ENCODE measurements at places on chromosomes 7 and 10.

GRCh38 chr7:14292737-14293136 is 303.3 kb upstream of the ETV1 start:
- DNase-seq = no peak

DNA sequence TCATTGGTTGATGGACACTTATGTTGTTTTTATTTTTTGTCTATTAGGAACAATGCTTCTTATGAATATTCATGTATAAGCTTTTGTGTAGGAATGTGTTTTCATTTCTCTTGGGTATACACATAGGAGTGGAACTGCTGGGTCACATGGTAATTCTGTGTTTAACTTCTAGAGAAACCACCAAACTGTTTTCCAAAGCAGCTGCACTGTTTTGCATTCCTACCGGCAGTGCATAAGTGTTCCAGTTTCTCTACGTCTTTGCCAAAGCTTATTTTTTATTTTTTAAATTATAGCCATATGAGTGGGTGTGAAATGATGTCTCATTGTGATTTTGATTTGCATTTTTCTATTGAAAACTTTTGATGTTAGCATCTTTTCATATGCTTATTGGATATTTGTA is 51.3 kb downstream of the ADK start:
- no peak for DNase-seq

DNA sequence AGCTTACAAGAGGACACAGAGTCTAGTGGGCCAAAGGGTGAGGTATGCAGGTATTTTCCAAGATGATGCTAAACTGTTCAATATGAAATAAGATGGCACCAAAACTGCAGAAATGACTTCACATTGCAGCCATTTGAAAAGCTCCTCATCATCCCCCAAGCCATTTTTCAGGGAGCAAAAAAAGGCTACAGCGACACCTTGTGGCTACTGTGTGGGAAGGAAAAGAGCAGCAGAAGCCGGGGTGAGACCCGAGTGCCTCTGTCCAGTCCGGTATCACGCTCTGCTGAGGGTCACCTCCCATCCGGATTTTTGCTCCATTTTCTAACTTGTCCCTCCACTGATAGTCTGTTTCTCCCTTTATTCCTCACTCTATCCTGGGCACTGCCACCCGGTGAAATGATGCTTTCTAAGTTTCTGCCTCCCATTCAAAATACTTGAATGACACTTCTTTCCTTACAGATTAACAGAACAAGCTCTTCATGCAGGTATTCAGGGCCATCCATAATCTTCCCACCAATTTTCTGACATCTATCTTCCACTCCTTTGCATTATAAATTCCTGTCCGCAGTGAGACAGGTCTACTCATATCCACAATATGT is 220.2 kb downstream of the DGKI start:
- no peak for DNase-seq

DNA sequence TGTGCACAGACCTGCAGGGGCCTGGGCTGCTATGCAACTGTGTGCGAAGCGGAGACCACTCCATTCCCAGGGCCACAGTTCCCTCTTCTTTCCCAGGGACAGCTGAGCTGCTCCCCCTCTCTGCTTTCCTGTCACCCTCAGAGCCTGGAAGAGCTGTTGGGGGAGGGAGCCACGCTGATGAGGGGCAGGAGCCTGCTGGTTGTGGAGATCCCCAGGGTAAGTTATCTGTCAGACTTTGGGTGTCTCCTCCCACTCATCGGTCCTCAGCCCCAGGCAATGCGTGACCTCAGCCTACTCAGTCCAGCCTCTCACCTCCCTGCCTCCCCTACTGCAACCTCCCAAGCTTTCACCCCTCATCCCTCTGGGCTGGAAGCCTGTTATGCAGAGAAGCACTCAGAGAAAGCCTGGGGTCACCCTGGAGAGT is 53.5 kb downstream of the ZNF467 start:
- DNase-seq = no peak

DNA sequence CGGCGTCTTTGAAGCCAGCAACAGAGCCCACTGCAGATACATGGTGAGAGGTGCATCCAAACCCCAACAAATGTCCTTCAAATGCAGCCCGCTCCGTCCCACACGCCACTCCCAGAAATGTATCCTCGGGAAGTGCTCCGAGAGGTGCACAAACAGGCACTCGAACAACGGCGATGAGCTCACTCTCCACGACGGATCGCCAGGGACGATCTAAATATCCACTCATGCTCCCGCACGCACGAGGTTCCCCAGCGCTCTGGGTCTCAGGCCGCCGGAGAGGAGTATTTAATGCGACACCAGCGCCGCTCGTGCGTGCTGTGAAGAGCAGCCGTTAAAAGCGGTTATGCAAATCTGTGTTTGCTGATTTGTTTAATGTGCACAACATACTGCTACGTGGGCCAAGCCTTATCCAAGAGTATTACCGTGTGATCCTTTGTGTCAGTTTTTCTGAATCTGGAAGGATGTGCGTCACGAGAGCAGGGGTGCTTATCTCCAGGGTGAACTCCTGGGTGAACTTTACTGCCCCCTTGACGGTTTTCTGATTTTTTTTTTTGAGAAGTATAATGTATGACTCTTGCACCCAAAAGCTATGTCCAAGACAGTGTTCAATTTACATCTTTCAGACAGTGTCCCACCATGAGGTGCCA is 48.5 kb upstream of the PPP2R2D start:
- no peak for DNase-seq

DNA sequence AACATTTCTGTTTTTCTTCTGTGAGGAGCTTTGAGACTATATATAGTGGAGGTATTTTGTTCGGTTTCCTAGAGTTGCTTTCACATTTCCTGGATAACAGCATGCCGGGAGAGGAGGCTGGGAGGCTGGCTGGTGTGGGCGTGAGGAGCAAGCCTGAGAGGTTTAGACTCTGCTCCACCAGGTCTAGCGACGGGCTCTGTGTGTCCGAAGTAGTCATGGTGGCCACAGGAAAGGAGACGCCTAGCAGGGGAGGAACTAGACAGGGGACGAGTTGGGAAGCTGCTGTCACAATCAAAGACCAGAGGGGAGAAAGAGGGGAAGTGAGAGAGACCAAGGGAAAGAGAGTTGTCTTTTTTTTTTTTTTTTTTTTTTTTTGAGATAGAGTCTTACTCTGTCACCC is 19.6 kb downstream of the PTPRE start:
- DNase-seq = no peak

DNA sequence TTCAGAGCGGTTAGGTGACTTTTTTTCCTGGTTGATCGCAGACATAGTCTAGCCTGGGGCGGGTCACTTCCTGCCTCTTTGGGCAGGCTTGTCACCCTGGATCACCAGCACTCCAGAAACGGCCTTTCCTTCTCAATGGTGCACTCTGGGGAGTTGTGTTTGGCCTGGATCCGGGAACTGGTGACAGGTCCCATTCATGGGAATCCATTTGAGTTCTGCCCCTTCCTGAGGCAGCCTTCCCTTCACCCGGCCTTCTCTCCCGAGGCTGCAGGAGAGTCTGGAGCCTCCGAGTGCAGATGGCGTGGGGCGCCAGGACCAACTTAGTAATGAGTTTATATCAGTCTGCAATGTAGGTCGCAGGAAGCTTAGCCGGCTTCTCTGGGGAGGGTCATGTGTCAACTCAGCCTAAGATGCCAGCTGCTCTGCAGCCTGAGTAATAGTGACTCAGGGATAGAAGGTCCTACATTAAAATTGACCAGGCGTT is 54.2 kb downstream of the TACR2 start:
- no peak for DNase-seq

DNA sequence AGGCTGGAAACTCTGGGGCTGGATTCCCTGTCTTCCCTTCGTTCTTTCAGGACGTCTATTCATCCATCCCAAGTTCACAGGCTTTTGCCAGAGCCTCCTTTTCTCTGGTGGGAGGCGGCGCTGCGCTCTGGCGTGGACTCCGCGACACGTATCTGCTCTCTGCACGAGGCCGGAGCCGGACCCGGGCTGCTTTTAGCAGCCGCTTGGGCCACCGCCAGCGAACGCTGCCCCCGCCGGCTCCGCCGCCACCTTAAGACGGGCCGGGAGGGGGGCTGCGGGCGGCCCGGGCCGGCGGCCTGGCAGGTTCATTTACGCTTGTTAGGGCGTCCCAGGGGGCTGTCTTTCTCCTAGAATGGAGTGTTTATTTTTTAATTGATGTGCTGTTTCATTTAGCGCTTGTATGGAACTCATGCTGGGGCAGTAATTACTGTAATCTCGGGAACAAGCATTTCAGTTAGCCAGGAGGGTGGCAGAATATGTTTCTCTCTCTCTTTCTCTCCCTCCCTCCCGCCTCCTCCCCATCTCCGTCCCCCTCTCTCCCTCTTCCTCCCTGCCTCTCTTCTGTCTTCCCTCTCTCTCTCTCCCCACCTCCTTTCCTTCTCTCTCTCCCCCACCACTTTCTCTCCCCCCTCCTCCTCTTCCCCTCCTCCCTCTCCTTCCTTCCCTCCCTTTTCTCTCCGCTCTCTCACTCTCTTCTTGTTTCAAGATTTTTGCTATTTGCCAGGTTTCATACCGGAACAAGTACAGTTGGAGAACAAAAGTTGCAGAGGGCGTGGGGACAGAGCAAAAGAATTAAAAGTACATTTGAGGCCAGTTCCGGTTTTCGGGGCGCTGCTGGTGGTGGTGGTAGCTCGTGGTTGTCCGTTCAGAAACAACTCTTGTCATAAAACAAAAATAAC is 1.3 kb upstream of the FZD8 start:
- DNase-seq = no peak

- no peak for DNase-seq
Observed at GRCh38 chr10:108069096-108069495, 904.6 kb upstream of the SORCS1 start.

DNA sequence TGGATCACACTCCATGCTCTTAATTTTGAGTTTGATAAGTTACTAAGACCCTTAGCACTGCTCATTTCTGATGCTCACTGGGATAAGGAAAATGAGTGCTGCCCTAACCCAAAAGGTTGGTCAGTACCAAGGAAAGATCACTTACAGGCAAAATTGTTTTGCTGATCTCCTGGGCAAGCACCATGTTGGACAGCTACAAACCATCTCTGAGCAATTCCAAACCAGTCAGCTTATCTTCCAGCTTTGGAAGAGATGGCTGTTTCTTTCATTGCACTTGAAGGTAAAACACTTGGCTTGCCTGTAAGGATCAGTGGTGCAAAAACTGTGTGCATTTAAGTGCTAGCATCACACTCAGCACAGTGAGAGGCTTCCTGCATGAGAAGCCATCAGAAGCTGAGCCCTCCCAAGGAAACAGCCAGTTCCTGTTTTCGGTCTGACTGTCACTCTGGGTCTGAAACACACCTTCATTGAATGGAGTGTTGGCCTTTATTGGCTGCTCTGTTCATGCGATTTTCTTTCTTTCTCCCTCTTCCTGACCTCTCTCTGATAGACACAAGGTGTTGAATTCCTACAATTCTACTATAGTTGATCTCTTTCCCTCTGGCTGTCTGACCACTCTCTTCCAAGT is 126.4 kb upstream of the GHITM start:
- no peak for DNase-seq

DNA sequence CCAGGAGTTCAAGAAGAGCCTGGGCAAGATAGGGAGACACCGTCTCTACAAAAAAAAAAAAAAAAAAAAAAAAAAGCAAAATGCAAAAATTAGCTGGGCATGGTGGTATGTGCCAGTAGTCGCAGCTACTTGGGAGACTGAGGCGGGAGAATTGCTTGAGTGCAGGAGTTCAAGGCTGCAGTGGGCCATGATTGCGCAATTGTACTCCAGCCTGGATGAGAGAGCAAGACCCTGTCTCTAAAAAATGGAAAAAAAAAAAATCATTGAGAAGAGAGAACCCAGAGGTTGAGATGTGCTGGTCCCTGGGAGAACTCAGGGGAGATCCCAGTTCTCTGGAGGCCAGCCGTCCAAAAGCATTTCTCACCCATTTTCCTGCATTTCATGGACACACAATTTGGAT is 95.2 kb downstream of the GALNT17 start:
- DNase-seq = no peak

- DNase-seq = no peak
Observed at GRCh38 chr10:11437391-11438142, 173.9 kb downstream of the USP6NL start.

- DNase-seq = no peak
Observed at GRCh38 chr10:100479037-100479436, 16.2 kb downstream of the WNT8B start.

- DNase-seq = no peak
Observed at GRCh38 chr10:70563230-70563629, 39.3 kb downstream of the PRF1 start.

DNA sequence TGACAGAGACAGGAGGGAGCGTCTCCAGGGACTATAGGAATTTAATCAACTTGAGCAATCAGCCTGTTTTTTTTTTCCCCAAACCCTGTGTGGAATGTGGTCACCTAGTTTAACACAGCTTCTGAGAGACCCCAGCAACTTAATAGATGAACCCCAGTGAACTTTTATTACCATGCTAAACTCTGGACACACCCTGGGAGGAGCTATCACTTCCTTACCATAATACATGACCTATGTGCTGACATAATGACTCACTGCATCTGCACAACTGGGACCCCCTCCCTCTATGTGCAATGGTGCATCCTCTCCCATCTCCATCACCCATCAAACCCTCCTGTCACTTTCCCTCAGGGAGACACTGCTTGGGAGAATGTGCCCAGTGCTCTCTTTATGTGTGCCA is 83.7 kb downstream of the EPC1 start:
- DNase-seq = no peak

GRCh38 chr7:158549616-158550393 is 37.8 kb downstream of the PTPRN2 start:
- no peak for DNase-seq

GRCh38 chr7:151265351-151265931 is 16.9 kb upstream of the SMARCD3 start:
- DNase-seq = no peak

- DNase-seq = no peak
Observed at GRCh38 chr10:102240467-102241031, 763 bp downstream of the PITX3 start.

GRCh38 chr10:56605051-56605450 is 244.0 kb upstream of the ZWINT start:
- DNase-seq = no peak

- DNase-seq = no peak
Observed at GRCh38 chr10:104317726-104318299, 20.5 kb downstream of the ITPRIP start.

- DNase-seq = no peak
Observed at GRCh38 chr7:157412021-157412443, 75.2 kb downstream of the DNAJB6 start.

DNA sequence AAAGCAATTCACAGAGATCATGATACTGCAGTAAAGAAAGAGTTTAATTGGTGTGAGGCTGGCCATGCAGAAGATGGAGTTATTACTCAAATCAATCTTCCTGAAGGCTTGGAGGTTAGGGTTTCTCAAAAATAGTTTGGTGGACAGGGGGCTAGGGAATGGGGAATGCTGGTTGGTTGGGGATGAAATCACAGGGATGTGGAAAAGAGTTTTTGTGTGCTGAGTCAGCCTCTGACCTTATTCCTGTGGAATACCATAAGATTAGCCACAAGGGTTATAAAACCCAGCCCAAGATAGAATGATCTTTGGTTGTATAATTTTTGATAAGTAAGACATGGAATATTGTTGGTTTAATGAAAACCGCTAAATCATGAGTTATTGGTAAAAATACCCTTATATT is 764.3 kb downstream of the TYW1 start:
- no peak for DNase-seq

- DNase-seq = no peak
Observed at GRCh38 chr10:70312972-70313371, 29.2 kb upstream of the NPFFR1 start.

GRCh38 chr7:142175594-142175993 is 64.1 kb downstream of the MGAM2 start:
- DNase-seq = no peak

- DNase-seq = no peak
Observed at GRCh38 chr10:44895280-44895679, 15.9 kb upstream of the TMEM72 start.

Measured in activated T-helper 1 cell treated with Interleukin-2 at 50 U/mL for 16 hours (primary cell).